NCI-H774 (cell line): ENCODE measurements at places on chromosomes 4 and X.

- peak; percentile 22 for DNase-seq
Observed at GRCh38 chrX:153973127-153974002, 811 bp downstream of the TMEM187 start.

GRCh38 chr4:43932448-43932847 lies 516.2 kb downstream of the KCTD8 start:
- no peak for DNase-seq

- no peak for DNase-seq
Observed at GRCh38 chr4:8922481-8922880, 50.8 kb upstream of the HMX1 start.

DNA sequence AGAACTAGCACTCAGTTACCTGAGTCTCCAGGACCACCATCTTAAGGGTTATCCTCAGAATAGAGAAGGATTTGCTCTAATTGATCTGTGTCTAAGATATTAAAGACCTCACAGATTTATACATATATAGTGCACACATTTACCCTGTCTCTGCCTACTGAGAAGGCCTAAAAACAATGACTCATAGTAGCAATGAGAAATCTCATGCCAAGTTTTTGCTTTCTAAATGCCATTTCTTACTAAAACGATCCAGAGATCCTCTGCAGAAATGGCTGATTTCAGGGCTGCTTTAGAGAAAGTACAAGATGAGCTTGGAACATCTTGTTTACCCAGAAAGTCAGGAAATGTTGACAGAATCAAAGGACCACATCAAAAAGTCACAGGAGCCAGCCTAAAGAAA lies 79.1 kb upstream of the INPP4B start:
- DNase-seq: no peak

- no peak for DNase-seq
Observed at GRCh38 chrX:39648548-39649254, 449.1 kb downstream of the BCOR start.

DNA sequence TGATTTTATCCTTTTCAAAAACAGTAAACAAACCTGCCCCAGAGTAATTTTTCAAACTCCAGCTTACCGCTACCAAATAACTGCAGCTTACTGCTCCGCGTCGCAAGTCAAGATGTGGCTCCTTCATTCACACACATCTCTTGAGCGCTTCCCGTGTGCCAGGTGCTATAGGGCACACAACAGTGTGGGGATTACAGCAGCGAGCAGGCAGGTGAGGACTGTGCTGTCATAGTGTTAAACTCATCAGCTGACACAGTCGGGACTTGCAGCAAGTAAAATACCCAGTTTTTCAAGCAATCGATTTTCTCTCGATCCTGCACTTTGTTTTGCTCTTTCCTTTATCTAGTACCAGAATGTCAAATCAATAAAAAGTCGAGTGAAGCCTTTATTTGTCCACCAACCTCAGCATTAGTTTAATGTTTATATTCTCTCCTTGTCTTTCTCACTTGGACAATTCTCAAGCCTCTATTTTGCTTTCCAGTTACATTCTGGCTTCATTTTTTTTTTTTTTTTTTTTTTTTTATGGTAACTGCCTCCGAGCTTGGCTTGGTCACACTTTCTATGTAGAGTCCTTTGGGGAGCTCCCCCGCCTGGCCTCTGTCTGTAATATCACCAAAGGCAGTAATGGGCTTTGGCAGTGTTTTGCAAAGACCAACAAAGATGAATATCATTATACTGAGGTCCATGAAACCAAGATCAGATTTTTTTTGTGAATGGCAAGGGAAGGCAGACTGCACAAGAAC lies 8.3 kb upstream of the ASB5 start:
- DNase-seq: peak; percentile 38

- DNase-seq: no peak
Observed at GRCh38 chr4:176635372-176636261, 157.1 kb downstream of the VEGFC start.

DNA sequence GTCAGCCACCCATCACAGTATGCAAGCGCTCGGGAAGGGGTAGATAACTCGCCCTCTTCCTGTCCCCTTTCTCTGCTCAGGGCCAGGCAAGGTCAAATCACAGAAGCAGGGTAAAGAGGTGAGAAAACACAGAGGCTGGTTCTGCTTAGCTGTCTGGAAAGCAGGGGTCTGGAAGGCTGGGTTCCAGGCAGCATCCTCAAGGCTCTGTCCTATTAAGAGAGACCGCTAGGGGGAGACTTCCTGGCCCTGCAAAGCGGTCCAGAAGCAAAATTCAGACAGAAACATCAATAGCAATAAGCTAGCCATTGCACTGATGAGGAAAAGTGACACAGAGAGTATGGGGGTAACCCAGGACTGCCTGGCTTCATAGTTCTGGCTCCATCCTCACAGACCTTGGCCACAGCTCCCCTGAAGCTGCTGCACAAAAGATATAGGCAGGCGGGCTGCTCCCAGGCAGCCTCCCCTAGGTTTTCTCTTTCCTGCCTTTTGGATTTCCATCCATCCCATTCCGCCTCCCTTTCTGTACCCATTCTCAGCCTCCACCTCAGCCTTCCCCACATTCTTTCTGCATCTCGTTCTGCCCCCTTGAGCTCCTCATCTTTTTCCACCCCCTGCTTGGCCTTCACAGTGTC lies 308.5 kb downstream of the EVC2 start:
- no peak for DNase-seq

DNA sequence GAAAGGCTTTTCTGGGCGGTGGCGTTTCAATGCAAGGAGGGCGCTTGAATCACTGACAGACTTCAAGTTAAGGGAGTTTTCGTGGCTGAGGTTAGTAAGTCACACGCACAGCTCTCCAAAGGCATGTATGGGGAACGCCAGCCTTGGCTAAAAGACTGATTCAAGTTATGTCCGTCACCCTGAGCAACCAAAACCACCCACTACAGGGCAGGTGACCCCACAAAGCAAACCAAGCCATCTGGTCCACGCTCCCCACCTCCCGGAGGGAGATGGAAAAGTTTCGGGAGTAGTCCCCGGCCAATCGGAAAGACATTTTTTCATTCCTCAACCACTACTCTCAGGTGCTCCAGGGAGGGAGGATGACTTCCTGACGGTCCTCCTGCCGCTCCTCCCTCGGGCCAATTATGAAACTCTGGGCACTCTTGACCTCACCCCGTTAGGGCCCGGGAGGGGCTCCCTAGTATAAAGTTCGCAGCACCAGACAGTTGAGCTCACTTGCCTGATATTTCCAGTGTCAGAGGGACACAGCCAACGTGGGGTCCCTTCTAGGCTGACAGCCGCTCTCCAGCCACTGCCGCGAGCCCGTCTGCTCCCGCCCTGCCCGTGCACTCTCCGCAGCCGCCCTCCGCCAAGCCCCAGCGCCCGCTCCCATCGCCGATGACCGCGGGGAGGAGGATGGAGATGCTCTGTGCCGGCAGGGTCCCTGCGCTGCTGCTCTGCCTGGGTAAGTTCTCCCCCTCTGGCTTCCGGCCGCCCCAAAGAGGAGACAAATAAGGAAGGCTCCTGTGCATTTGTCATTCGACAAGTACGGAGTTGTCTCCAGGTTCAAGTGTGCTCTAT lies at the start of gene EREG:
TSS of gene EREG (plus strand) at position 494 of the 840 bp plus-strand sequence. CDS start at position 658, 164 bp downstream.
- DNase-seq: no peak

GRCh38 chrX:55546956-55547355 lies 57.3 kb upstream of the USP51 start:
- no peak for DNase-seq

DNA sequence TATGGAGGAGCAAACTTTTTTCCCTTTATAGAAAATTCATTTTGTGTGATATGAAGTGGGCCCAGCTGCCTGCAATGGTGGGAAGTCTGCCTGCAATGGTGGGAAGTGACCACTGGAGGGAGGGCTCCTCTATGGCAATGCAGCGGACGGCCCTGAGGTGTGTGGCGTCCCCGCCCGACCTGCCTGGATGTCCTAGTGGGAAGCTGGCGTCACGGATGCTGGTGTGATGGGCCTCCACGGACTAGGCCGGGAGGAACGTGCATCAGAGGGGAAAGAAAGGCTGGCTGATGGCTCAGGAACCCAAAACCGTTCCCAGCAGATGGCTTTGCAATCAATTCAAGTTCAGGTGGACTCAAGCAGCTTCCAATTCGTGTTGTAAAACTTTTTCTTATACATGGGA lies 177.9 kb downstream of the AFAP1 start:
- no peak for DNase-seq

DNA sequence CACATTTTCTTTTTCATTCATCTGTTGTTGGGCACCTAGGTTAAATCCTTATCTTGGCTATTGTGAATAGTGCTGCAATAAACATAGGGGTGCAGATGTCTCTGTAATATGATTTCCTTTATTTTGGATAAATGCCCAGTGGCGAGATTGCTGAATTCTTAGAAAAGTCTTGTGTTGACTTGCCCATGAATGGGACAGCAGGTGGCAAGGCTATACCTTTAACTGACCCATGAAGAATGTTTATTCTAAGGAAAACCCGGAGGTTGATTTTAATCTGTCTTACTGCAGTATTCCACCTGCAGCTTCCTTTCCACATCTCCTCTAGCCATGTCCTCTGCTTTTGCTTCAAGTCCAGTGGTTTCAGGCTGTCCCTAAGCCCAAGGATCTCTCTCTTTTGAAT lies 220.6 kb downstream of the SNCA start:
- no peak for DNase-seq

DNA sequence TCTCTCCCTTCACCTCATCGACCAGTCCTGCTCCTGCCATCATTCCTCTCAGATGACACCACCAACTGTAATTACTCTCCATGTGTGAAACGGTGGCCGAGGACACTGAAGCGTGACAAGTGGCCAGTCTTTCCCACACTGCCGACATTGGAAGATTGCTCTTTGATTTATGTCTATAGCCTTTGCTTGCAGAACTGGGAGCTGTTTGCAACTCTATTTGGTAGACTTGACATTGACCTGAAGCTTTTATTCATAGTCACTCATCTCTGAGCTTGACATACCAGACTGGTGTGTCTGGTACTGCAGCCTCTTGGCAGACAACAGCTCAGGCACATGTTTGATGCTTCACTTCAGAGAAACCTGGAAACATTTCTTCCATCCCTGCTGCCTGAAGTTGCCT lies 121.8 kb upstream of the GALNT7 start:
- DNase-seq: peak; percentile 12

GRCh38 chrX:5528057-5528456 lies 700.6 kb downstream of the NLGN4X start:
- DNase-seq: no peak

GRCh38 chr4:79047316-79047715 lies 108.1 kb upstream of the PAQR3 start:
- no peak for DNase-seq

DNA sequence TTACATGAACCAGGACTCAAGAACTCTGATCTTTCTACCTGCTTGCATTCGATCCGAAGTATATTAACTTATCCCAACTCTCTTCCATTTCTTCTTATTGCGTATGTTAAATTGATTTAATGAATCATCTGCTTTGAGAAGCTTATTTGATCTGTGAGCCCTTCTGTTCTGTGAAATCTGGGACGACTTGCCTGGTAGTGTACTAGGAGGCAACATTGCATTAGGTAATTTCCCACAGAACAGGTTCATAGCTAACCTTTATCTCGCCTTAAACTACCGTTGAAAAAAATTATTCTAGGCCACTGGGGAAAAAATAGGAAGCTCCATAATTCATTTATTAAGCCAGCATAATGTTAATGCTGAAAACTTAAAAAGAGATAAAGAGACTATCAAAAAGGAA lies 67.2 kb upstream of the MAB21L2 start:
- DNase-seq: no peak

- DNase-seq: no peak
Observed at GRCh38 chrX:120446498-120446897, 22.6 kb downstream of the LAMP2 start.

DNA sequence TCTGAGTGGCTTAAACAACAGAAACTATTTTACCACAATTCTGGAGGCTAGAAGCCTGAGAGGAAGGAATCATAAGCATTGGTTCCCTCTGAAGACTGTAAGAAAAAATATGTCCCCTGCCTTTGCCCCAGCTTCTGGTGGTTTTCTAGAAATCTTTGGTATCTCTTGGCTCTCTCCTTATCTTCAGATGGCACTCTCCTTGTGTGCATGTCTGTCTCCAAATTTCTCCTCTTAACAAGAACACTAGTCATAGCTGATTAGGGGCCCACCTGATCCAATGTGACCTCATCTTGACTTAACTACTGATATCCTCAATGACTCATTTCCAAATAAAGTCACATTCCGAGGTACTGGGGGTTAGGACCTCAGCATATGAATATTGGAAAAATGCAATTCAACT lies 635.0 kb upstream of the NR3C2 start:
- no peak for DNase-seq

- no peak for DNase-seq
Observed at GRCh38 chr4:168516841-168517240, 20.0 kb downstream of the PALLD start.

GRCh38 chr4:100147198-100147597 lies 43.1 kb downstream of the DDIT4L start:
- DNase-seq: no peak

GRCh38 chr4:6541789-6542188 lies 33.2 kb upstream of the MAN2B2 start:
- DNase-seq: no peak

DNA sequence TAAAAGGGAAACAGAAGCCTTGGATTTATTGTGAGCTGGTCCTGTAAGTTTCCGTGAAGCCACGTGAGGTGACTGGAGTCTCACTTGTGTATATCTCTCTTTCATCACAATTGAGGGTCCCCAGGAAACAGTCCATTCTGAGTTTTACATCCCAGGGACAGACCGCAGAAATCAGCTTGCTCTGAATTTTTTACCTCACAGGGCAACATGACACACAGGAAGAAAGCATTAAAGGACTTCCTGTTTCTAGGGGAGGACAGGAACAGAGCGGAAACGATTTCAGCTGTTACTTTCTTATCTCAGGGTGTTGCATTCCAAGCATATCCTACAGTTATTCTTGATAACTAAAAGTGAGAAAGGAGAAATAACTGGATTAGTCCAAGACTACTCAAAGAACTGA lies 553.5 kb downstream of the TRAM1L1 start:
- DNase-seq: no peak

- DNase-seq: no peak
Observed at GRCh38 chr4:98496152-98496845, 162.1 kb downstream of the TSPAN5 start.

GRCh38 chrX:44580466-44580865 lies 37.8 kb upstream of the FUNDC1 start:
- no peak for DNase-seq

DNA sequence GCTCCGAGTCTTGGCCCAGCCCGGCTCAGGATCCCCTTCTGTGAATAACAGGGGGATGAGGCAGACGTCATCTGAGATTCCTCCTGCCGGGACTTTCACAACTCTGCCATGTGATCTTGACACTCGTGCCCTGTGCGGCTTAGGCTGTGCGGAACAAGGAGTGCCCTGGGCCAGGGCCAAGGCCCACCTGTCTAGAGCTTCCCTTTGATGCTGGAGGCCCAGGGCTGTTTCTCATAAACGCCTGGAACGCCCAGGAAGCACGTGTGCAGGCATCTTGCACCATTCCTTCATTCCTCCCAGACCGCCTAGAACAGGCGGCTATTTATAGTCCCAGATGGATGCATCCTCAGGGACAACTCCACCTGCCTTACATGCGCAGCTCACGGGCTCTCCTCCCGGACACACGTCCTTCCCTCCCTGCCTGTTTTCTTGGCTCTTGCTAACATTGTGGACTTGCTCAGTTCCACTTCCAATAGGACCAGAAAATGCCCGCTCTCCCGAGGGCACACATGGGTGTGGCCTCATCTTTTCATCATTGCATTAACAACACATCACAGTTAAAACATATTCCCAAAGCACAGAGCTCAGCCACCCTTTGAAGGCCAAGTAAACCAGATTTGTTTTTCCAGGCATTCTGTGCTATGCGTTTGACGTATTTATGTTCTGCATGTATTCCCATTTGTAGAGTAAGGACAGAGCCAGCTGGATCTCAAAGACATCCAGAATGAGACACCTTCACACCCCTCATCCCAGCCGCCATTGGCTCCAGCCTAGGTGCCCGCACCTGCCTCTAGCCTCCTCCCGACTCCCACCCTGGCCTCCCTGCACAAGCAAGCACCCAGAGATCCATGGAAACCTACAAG lies 57.2 kb downstream of the ABLIM2 start:
- DNase-seq: no peak
